ENCODE measurements at places on chromosomes 4 and X.

GRCh38 chr4:87679449-87680169, 29.5 kb downstream of the DMP1 start:
- H3K27me3 ChIP-seq: no peaks in the 10 kb centered on the region
- DNase-seq: peak; percentile 50
- H3K27ac ChIP-seq: no peak overlapping the region
- H3K36me3 ChIP-seq: no peaks in the 10 kb centered on the region
- no peak overlapping the region for H3K4me3 ChIP-seq

DNA sequence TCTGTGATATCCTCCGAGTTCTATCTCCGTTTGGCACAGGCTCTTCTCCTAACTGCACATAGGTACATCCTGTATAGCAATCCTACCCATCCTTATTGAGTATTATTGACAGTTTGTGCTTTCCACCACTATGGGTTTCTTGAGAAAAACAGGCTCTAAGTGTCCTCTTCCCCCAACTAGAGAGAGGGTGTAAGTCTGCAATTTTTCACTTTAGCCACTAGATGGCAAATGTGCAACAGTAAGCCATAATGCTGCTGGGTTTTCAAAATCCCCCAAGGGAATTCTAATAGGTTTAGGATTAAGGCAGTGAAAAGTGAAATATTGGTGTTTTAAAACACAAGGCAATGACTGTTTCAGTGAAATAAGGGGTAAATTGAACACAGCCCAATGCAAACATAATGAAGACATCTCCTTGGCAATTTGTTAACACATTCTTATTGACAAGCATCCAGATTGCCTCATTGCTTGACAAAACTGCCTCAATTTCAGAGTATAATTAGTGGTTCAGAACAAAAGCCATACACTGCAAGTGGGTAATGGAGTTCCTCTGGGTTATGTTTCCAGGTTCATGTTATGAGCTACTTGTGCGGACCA, 239.0 kb upstream of the HTR2C start:
- DNase-seq: no peak
- H3K4me3 ChIP-seq: no peak overlapping the region
- no peaks in the 10 kb centered on the region for H3K36me3 ChIP-seq
- no peaks in the 10 kb centered on the region for H3K27me3 ChIP-seq

GRCh38 chr4:7590189-7590588, 155.5 kb upstream of the PSAPL1 start:
- H3K4me3 ChIP-seq: no peak overlapping the region
- H3K27me3 ChIP-seq: peaks cover 3% of the 10 kb centered on the region
- H3K4me1 ChIP-seq: no peaks in the 10 kb centered on the region
- no peak for DNase-seq

- no peak overlapping the region for H3K27ac ChIP-seq
- no peaks in the 10 kb centered on the region for H3K27me3 ChIP-seq
- H3K4me3 ChIP-seq: no peak overlapping the region
- H3K4me1 ChIP-seq: no peaks in the 10 kb centered on the region
These were observed 299.7 kb upstream of the AADAT start for GRCh38 chr4:170389411-170389810.

- no peak overlapping the region for H3K27ac ChIP-seq
- DNase-seq: peak; percentile 51
- H3K36me3 ChIP-seq: no peaks in the 10 kb centered on the region
- peak overlapping the region; percentile 60 for H3K4me3 ChIP-seq
- H3K27me3 ChIP-seq: peaks cover 52% of the 10 kb centered on the region
These were observed 405 bp upstream of the HS3ST1 start for GRCh38 chr4:11428899-11429698.

DNA sequence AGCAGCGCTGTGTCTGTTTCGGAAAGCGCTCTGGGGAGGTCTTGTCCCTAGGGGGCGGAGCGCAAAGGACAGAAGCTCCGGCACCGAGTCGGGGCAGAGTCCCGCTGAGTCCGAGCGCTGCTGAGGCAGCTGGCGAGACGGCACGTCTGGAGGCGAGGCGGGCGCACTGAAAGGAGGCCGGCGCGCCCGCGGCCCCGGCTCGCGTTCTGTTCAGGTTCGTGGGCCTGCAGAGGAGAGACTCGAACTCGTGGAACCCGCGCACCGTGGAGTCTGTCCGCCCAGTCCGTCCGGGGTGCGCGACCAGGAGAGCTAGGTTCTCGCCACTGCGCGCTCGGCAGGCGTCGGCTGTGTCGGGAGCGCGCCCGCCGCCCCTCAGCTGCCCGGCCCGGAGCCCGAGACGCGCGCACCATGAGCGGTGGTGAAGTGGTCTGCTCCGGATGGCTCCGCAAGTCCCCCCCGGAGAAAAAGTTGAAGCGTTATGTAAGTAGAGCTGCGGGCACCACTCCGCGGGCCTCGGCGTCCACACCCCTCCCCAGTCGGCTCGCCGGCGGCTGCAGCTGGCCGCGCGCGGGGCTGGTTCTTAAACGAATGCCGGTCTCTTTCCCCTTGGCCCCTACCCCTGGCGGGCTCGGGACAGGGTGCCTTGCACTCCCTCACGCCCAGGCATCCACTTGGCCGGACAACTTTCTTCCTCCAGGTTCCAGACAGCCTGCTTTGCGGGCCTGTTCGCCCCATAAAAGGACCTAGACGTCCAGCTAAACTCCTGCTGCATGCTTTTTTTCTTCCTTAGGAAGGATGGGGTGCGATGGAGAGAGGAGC, at the start of gene GAB1:
TSS of gene GAB1 (plus strand) at position 96 of the 819 bp plus-strand sequence. CDS start at position 409, 313 bp downstream.
- peaks cover 50% of the 10 kb centered on the region for H3K27me3 ChIP-seq
- peaks cover 11% of the 10 kb centered on the region for H3K4me1 ChIP-seq
- H3K27ac ChIP-seq: no peak within 1 kb of the TSS
- peak; percentile 49 for DNase-seq
- H3K4me3 ChIP-seq: peak within 1 kb of the TSS; percentile 76

DNA sequence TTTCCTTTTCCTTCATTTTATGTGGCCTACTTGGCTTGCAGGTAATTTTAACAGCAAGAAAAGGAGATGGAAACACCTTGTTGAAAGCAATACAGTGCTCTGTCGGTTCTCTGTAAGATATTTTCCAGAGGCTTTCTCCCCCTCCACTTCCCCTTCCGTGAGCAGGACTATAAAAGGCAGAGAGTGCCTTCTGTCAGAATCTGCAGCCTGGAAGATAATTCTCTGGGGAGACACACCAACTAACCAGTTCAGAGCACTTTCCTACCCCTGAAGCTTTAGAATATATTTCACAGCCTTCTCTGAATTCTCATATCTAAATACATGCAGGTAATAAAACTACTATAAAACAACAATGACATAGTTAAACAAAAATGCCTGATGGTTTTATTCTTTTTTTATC, 141.1 kb downstream of the IDS start:
- H3K36me3 ChIP-seq: no peaks in the 10 kb centered on the region
- peaks cover 2% of the 10 kb centered on the region for H3K27me3 ChIP-seq
- no peak overlapping the region for H3K27ac ChIP-seq
- no peaks in the 10 kb centered on the region for H3K4me1 ChIP-seq

DNA sequence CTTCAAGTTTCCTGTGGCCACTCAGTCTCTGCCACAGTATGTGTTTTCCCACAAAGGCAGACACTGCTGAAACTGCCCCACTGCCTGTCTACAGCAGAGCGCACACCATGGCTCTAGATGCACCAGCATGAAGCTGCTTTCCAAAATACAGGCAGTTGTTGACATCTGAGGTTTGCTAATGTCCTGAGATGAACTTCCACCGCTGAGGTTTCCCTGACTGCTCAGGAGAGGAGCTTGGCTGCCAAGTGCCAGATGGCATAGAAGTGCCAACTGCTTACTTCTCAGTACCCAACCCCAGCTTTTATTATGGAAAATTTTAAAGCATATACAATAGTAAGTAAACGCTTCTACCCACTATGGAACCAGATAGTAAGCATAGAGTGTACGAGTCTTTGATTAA, 61.0 kb upstream of the EXOC1L start:
- no peak overlapping the region for H3K4me3 ChIP-seq
- no peaks in the 10 kb centered on the region for H3K27me3 ChIP-seq
- no peaks in the 10 kb centered on the region for H3K4me1 ChIP-seq
- no peaks in the 10 kb centered on the region for H3K36me3 ChIP-seq
- no peak for DNase-seq

DNA sequence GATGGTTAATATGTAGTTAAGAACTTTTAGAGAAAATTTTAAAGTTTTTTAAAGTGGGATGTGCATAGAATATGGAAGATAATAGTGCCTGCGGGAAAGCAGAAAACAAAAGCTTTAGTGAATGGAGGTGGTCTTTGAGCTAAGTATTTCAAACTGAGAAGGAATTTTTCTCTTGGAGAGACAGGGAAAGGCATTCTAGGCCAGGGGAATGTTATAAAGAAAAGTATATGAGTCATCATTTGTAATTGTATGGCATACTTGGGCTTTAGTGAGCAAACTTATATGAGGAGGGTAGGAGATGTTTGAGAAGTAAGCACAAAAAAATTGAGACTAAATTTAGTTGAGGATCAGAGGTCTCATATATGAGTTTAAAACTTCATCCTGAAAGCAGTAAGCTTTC, 467.0 kb downstream of the PPARGC1A start:
- H3K27me3 ChIP-seq: no peaks in the 10 kb centered on the region
- no peak for DNase-seq
- no peaks in the 10 kb centered on the region for H3K4me1 ChIP-seq
- no peak overlapping the region for H3K27ac ChIP-seq

GRCh38 chr4:48252313-48252712, 17.3 kb downstream of the TEC start:
- H3K36me3 ChIP-seq: no peaks in the 10 kb centered on the region
- H3K27me3 ChIP-seq: no peaks in the 10 kb centered on the region
- no peak overlapping the region for H3K4me3 ChIP-seq
- H3K27ac ChIP-seq: no peak overlapping the region
- no peak for DNase-seq

DNA sequence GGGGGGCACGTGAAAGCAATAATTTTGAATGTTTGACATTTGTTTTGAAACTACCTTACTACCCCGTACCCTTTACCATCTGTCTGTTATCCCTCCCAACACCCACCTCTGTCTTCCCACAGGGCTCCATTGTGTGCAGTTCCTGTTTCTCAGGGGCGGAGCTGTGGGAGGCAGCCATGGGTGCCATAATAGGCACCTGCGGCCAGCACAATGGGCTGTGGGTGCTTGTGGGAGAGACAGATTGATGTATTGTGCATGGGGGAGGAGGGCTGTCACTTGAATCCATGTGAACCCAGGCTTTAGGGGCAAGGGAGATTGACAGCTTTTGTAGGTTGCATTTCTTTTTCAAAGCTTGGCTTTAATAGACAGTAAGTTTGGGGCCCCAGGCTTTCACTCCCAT, 122.6 kb upstream of the CXorf66 start:
- no peak overlapping the region for H3K27ac ChIP-seq
- H3K4me1 ChIP-seq: no peaks in the 10 kb centered on the region
- no peak overlapping the region for H3K4me3 ChIP-seq

GRCh38 chr4:4762300-4762699, 97.2 kb upstream of the MSX1 start:
- no peak overlapping the region for H3K4me3 ChIP-seq
- no peak for DNase-seq
- H3K36me3 ChIP-seq: no peaks in the 10 kb centered on the region
- H3K27me3 ChIP-seq: no peaks in the 10 kb centered on the region
- H3K4me1 ChIP-seq: peaks cover 15% of the 10 kb centered on the region

DNA sequence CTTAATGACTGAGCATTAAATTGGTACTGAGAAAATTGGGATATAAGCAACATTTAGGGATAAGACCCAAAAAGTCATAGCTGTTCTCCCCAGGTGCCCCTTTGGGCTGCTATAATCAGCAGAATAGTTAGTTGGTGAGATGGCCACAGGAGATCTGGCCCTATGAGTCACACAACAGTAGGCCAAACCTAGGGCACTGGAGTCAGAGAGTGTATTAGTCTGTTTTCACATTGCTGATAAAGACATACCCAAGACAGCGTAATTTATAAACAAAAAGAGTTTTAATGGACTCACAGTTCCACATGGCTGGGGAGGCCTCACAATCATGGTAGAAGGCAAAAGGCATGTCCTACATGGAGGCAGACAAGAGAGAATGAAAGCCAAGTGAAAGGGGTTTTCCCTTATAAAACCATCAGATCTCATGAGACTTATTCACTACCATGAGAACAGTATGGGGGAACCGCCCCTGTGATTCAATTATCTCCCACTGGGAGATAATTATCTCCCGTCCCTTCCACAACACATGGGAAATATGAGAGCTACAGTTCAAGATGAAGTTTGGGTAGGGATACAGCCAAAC, 338.3 kb upstream of the NR3C2 start:
- H3K27ac ChIP-seq: no peak overlapping the region
- no peaks in the 10 kb centered on the region for H3K27me3 ChIP-seq
- no peaks in the 10 kb centered on the region for H3K4me1 ChIP-seq
- H3K4me3 ChIP-seq: no peak overlapping the region

GRCh38 chr4:48439988-48440387, 43.2 kb upstream of the SLC10A4 start:
- H3K4me3 ChIP-seq: no peak overlapping the region
- DNase-seq: no peak
- no peak overlapping the region for H3K27ac ChIP-seq
- H3K4me1 ChIP-seq: no peaks in the 10 kb centered on the region

- no peak for DNase-seq
- peaks cover 2% of the 10 kb centered on the region for H3K27me3 ChIP-seq
- H3K4me3 ChIP-seq: no peak overlapping the region
- peaks cover 21% of the 10 kb centered on the region for H3K4me1 ChIP-seq
These were observed 53.8 kb downstream of the RBM47 start for GRCh38 chr4:40575846-40576245.

DNA sequence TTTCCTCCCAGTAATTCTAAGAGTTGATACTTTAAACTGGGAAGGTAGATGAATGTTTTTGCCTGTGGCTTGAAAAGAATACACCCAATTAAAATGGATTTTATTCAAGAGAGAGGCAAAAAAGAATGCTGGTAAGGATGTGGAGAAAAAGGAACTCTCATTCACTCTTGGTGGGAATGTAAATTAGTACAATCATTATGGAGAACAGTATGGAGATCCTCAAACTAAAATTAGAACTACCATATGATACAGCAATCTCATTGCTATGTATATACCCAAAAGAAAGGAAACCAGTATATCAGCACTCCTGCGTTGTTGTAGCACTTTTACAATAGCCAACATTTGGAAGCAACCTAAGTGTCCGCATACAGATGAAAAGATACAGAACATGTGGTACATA, 75.2 kb downstream of the ANKRD50 start:
- no peaks in the 10 kb centered on the region for H3K4me1 ChIP-seq
- H3K36me3 ChIP-seq: no peaks in the 10 kb centered on the region
- no peak for DNase-seq
- no peak overlapping the region for H3K27ac ChIP-seq
- H3K27me3 ChIP-seq: no peaks in the 10 kb centered on the region

- DNase-seq: no peak
- H3K36me3 ChIP-seq: peaks cover 73% of the 10 kb centered on the region
- no peaks in the 10 kb centered on the region for H3K27me3 ChIP-seq
- no peak overlapping the region for H3K4me3 ChIP-seq
- H3K4me1 ChIP-seq: no peaks in the 10 kb centered on the region
- H3K27ac ChIP-seq: no peak overlapping the region
These were observed 8.0 kb downstream of the MAN2B2 start for GRCh38 chr4:6582889-6583490.
